ENCODE measurements at places on chromosomes 4 and X.

DNA sequence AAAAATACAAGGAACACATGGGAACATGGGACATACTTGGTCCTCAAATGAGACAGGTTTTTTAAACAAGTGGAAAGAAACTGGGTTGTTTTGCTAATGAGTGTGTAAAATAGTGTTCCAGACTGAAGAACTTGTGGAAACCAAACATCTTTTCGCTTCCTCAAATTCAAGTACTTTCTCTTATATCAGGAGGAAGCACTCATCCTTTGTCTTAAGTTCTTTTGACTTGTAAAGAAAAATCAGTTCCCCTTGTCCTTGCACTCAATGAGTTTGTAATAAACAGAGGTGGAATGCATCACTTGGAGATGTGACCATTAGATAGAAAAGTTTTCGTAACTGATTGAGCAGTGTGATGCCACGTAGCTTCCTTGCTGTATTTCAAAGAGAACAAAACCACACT, 101.1 kb downstream of the PHOX2B start:
- no peak for DNase-seq

GRCh38 chr4:144154044-144154443, 13.5 kb upstream of the GYPA start:
- no peak for DNase-seq

DNA sequence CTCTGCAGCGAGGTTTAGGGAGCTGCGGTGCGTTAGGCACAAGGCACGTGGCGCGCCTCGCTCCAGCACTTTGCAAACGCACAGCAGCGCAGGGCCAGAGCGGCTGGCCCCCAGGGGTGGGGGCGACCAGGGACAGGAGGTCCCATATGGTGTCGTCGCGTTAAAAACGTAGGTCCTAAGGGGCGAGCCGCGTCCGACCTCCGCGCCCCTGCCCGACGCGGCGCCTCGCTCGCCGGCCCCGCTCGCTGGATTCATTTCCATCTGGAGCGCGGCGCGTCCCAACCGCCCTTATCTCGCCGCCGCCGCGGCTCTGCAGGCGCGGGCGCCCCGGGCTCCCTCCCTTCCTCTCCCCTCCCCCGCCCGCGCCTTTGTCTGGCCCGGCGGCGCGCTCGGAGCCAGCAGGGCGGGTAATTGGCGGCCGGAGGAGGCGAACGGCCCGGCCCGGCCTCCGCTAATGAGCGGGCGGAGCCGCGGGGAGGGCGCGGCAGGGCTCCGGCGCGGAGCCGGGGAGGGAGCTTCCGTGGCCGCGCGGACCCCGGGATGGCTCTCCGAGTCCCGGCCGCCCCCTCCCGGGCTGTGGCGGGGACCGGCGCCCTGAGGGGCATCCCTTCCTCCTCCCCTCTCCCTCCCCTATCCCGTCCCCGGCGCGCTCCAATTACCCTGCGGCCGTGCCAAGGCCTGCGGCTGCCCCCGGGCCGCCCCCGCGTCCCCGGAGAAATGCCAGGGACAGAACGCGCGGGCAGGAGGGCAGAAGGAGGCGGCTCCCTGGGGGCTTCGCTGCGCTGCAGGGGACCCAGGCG, 409.0 kb downstream of the BCOR start:
- DNase-seq, result no peak

DNA sequence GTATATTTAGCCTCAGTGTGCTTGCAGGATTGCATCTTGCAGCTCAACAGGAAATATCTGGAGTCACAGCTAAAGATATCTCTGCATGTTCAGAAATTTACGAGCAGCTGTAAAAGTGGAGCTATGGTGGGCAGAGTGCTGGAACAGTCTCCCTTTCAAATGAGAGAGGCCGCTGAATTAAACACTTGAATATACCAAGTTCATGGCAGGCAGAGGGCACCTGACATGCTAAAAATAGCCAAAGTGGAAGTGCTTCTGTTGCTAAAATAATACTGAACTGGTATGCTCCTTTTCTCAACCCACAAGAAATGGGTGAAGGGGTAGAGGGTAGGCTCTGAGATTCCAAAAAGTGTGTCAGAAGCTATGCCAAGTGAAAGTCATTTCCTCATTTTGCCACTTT, 98.1 kb downstream of the MGST2 start:
- DNase-seq, result no peak

DNA sequence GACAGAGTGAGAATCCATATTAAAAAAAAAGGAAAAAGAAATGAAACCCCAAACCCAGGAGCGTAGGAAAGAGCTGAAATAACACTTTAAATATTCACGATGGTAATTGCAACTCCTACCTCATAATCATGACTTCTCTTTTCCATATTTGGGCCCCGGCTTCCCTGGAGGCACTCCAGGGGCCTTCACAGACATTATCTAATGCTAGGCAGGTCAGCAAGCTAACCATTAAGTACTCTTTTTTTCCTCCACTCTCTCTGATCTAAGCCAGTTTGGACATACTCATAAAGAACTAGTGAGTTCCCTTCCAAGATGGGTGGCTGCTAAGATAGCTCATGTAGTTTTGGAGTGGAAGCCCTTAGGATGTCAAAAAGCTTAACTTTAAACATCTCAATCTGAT, 83.2 kb downstream of the SH3KBP1 start:
- no peak for DNase-seq

GRCh38 chrX:111020283-111020682, 75.7 kb upstream of the PAK3 start:
- DNase-seq, result no peak

DNA sequence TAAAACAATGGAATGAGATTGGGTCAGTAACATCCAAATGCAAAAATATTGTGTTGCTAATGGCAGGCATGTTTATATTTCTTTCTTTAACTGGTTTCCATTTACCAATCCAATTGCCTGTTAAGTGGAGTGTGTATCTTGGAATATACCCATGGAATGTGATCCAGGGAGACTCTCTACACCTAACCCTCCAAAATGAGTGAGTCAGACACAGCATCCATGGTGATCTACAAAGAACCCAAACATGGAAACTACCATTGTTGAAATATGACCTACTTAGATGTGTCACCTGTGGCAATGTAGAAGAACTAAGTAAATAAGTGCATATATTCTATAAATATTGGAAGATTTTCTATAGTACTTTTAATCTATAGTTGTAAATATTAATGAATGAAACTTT, 110.3 kb downstream of the AREG start:
- DNase-seq, result no peak

DNA sequence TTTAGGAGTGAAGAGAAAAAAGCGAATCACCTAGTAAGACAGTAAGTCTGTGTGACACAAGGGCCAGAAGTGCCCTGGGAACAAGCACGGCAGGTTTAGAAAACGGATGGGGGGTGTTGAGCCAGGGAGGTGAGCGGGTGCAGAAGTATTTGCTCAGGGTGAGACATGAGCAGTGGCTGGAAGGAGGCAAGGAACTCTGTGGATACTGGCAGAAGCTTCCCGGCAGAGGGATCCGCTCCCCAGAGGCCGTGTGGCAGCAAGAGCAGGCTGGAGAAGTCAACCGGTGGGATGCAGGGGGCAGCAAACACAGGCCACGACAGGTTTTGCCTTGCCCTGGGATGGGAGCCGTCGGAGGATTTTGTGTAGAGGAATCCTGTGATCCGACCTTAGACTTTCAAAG, 2.3 kb upstream of the UVSSA start:
- no peak for DNase-seq

- no peak for DNase-seq
Observed at GRCh38 chrX:134676436-134676835, 18.2 kb upstream of the PLAC1 start.

DNA sequence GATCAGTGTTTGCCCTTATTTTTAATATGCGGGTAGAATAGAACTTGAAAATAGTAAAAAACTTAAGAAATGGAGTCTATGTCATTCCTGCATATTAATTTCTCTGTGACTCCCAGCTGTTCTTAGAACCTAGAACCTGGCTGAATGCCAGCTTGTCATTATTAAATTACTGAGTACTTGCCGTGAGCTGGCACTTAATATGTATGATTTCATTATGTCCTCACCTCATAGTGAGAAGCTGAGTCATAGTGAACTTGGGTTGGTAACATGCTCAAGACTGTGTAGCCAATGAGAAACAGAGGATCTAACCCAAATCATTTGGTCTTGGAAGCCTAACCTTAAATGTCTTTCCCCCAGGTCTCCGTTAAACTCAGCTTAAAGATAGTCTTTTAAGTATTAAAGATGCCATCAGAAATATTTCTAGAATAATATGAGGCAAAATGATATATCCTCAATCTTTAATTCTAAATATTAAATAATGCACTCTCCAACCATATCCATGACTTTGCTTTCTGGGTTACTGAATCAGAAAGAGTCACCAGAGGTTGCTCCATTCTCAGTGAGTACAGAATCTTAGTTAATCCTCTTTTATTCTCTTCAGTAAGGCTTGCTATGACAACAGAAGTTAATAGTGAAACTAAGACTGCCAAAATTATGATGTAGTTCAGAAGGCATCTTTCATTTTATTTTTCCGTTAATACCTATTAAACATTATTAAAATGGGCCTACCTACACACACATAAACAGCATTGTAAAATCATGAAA, 58.6 kb upstream of the TLL1 start:
- DNase-seq, result no peak

DNA sequence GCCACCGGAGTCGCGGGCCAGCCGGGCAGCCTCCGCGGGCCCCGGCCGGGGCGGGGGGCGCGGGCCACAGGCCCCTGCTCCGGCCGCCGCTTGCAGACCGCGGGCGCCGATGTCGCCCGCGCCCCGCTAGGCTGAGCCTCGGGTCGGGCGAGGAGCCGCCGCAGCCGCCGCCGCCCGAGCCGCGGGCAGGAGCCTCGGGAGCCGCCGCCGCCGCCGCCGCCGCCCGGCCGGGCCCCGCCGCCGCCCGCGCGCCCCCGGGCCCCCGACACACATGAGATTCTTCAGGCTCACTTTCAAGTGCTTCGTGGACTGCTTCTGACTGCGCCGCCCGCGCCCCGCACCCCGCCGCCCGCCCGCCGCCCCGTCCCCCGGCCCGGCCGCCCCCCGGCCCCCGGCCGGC, 345 bp downstream of the SLC6A8 start:
- DNase-seq, result no peak

DNA sequence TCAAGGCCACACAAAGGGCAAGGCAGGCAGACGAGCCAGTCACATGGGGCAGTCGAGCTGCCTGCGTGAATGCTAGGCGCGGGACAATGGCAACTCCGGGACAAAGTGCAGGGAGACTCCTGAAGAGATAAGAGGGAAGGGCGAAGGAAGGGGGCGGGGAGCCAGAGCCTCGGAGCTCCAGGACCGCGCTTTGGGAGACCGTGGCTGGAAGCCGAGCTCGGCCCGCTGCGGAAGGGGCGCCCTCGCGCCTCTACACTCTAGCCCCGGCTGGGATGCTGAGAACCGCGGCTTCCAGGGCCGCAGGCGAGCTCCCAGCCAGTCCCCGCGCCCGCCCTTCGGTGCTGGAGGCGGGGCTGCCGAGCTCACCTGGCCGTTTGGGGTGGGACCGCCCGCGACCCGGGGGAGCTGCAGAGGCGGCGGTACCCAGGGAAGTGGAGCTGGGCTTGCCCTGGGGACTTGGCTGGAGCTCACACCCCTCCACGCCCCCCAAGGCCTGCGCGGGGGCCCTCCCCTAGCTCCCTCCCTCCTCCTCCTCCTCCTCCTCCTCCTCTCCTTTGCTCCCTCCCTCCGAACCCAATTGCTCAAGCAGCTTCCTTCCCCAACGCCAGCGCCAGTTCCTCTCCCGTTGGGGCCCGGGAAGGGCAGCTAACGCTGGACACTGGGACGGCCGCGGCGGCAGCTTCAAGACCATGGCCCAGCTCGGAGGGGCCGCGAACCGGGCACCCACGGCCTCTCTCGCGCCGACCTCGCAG, at the start of gene SOWAHD:
TSS of gene SOWAHD (plus strand) at position 610 of the 752 bp plus-strand sequence. CDS start at position 690, 80 bp downstream.
- DNase-seq, result no peak

- no peak for DNase-seq
Observed at GRCh38 chr4:75702919-75703411, 21.4 kb upstream of the USO1 start.

DNA sequence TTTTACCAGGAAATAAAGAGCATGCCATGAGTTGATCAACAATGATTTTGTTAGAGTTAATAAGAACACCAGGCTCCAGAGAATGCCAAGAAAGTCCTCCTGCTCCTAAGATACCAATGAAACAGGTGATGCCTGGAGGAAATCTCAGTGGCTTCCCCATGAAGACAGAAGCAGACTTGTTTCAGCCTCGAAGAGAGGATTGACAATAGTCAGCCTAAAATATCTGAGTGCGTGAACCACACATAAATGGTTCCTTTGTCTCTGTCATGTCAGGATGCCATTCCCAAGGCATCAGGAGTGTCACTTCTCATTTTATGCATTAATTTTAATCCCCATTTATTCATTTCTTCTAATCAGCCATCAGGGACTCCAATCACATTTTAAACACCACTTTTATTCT, 69.6 kb downstream of the PHOX2B start:
- no peak for DNase-seq

- no peak for DNase-seq
Observed at GRCh38 chrX:107596651-107597050, 31.7 kb upstream of the PRPS1 start.

GRCh38 chr4:98260047-98260578, 1.1 kb upstream of the RAP1GDS1 start:
- no peak for DNase-seq
